Stimulated activated CD8-positive, alpha-beta memory T cell treated with anti-CD3 and anti-CD28 coated beads, Interleukin-4, amount 100 ng/mL, for 48 hours (primary cell): ENCODE measurements at places on chromosomes 2 and 18.
A peak's percentile ranks its signal among the peaks of the same experiment; 100 is the strongest.

GRCh38 chr2:20852139-20852538 is 29.2 kb upstream of the LDAH start:
- no peak for DNase-seq

GRCh38 chr18:48184118-48184517 is 225.1 kb downstream of the ZBTB7C start:
- peak; percentile 2 for DNase-seq

DNA sequence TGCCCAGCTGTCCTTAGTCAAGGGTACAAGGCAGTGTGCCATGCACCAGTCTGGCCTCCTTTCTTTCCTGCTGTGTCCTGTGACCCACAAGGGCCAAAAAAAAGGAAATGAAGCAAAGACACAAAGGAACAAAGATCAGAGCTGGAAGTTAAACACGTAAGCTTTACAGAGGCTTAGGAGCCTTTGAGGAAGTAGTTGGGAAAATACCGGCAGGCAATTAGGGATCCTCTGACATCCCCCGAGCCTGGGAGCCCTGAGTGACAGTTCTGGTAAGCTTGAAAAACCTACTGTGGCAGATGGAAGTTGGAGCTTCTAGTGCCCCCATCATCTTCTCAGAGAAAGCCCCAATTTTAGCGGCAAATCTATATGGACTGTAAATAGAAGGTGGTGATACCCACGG is 78.5 kb downstream of the SPRED2 start:
- DNase-seq, result no peak

DNA sequence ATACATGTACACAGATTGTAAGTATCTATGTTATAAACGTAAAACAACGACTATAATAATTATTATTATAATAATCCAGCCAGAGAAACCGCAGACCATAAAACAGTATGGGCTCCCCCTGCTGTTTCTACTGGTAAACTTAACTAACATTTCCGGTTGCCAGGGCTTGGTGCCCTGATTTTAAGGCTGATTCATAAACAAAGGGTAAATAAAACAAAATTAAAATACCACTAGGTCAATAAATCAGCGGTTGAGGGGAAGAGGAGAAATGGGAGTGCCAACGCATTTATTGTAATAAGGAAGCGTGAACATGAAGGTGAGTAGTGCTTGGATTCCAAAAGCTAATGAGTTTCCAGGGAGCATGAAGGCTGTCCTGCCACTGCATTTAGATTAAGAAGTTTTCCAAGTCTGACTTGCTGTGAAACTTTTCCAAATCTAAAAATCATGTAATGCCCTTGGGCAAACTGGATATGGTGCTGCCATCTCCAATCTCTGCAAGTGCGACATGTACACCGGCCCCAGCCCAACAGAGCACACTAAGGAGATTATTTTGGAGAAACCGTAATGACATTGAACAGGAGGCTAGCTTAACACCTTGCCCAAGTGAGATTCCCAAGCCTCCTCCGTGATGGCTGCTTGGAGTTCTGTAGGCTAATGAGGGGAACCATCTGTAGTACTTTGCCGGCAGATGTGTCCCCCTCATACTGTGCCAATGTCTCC is 50.7 kb upstream of the HNRNPA3 start:
- no peak for DNase-seq

- DNase-seq, result no peak
These were observed 25.4 kb downstream of the ACTR3 start for GRCh38 chr2:113915082-113915819.

GRCh38 chr2:177538323-177538722 is 145.8 kb downstream of the AGPS start:
- DNase-seq, result no peak

- DNase-seq, result no peak
These were observed 31.3 kb downstream of the TRAK2 start for GRCh38 chr2:201419986-201420385.
